ENCODE measurements at places on chromosomes 1 and 21.

DNA sequence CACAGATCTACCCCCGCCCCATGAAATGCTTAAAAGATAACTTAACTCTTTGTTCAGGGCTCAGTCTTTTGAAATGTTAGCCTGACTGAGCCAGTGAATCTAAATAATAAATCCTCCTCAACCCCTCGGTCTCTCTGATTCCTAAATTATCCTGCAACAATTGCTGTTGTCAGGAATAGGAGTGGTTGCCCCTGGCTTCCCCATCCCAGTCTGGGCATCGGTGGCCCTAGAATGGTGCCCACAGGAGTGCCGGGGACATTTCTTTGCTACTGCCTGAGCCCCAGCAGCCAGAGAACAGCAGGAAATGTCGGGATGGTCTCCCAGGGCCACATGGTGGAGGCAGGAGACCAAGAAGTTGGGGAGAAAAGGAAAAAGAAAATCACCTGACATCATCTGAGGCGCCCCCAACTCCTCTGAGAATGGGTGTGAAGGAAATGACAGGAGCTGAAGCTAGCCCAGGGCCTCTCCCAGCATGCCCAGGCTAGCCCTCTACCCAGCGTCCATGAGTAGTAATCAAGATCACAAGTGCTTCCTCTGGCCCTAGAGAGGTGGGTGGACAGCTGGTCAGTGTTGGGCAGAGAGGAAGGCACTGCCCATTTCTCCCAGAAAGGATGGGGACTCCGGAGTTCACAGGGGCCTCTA lies 1.6 kb downstream of the PADI4 start:
- no peak for DNase-seq

DNA sequence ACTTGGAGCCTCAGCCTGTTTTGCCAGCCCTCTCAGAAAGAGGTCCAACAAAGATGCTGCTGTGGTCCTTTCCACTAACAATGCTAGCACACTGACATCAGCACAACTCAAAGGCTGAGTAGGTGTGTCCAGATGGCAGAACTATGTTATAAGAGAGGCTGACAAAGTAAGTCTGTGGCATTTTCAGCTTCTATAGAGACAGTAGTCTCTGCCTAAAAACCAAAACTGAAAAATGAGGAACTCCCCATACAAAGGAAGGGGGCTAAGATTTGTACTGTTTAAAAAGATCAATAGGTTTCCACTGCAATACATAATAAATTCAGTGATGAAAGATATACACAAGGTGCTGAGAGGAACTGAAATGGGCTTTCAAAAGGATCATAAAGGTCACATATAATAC lies 12.3 kb downstream of the ERO1B start:
- no peak for DNase-seq

DNA sequence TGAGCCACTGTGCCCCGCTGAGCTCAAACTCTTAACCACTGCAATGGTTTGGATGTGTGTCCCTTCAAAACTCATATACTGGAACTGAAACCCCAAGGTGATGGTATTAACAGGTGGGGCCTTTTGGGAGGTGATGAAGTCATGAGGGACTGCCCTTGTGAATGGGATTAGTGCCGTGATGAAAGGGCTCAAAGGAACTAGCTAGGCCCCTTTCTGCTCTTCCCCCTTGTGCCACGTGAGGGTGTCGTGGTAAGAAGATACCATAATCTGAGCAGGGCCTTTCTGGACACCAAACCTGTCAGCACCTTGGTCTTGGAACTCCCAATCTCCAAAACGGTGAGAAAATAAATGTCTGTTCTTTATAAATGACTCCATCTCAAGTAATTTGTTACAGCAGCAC lies 45.5 kb upstream of the SPOCD1 start:
- no peak for DNase-seq

- no peak for DNase-seq
These were observed 16.4 kb downstream of the PRXL2B start for GRCh38 chr1:2602866-2603520.

DNA sequence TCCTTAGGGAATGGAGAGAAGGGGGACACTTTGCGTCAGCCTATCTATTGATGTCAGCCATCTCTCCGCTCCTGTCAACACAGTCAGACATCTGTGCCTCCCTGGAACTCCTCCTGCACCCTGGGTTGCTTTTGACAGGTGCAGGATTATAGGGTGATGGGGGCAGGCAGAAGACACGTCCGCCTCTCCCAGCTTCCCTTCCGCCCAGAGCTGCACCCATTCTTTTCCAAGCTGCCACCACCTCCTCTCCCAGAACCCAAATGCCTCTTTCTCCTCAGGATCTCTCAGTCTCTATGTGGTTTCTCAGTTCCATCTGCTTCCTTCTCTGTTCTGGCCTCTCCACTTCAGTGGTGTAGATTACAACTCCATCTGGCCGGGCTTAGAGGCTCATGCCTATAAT lies 17.1 kb upstream of the KIF1B start:
- DNase-seq, result no peak

DNA sequence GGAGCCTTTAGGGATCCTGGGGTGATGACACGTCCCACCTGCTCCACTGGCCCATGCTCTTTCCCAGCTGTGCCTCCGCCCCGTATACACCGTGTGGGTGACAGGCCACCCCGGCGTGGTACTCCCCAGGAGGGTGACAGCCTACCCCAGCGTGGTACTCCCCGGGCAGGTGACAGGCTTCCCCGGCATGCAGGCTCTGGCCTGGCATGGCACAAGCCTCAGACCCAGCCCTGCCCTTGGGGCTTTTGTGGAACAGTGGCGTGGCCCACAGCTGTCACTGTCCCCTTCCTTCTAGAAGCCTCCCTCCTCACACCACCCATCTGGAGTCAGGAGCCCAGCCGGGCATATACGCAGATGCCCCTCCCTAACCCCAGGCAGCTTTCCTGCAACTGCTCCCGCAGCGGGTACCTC lies 4.7 kb upstream of the PFKL start:
- DNase-seq, result no peak

GRCh38 chr21:25115021-25115420 lies 492.3 kb downstream of the MRPL39 start:
- no peak for DNase-seq

GRCh38 chr21:45026826-45027225 lies 47.6 kb upstream of the ADARB1 start:
- DNase-seq, result no peak
